ENCODE measurements at places on chromosomes 6 and 20. TPM values are rescaled to one million over a fixed set of nuclear protein-coding genes. Genes with fewer than 3 reads are reported as not detected.

- peaks cover 3% of the 10 kb centered on the region for H3K36me3 ChIP-seq
- no peak for DNase-seq
- no peaks in the 10 kb centered on the region for H3K4me1 ChIP-seq
Measured at GRCh38 chr20:52434041-52434425, 242.5 kb upstream of the ZFP64 start.

DNA sequence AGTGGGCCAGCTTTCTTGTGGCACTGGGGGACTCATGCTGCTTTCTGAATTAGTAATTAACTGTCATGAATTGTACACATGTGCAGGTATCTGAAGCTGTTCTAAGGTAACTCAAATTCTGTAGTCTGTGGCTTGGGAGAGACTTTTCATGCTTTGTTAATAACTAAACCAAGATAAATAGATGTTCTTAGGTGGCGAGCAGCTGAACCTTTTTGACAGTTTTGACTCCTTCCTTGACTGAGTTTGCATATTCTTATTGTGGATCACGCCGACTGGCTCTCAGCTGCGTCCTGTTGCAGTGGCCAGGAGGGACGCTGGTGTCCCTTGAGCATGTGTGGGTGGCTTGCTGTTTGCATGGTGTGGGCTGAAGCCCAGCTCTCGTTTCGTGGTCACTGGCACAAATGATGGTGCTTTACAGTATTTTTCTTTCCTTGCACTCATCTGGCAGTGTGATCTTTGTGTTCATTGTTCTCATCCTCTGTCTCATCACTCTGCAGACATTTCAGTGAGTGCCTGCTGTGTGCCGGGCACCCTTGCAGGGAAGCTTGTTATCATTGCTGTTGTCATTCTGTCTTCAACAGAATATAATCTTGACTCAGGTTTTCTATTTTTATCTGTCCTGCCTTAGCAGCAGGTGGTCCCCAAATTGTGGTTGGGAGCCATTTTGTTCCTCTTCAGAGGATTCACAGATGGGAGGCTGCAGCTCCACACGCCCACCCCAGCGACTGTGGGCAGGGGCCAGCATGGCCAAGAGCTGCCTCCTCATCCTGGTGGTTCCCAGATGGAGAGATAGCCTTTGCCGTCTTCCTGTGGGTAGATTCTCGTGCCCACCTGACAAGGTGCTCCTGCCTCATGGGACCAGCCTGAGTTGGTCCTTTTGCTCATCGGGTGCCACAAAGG lies 39.6 kb downstream of the DUSP22 start:
- DNase-seq: no peak
- H3K4me1 ChIP-seq: no peaks in the 10 kb centered on the region
- H3K27ac ChIP-seq: no peak overlapping the region
- H3K36me3 ChIP-seq: peaks cover 6% of the 10 kb centered on the region

SLC25A27 gene
- total RNA-seq: 18.1 TPM

DNA sequence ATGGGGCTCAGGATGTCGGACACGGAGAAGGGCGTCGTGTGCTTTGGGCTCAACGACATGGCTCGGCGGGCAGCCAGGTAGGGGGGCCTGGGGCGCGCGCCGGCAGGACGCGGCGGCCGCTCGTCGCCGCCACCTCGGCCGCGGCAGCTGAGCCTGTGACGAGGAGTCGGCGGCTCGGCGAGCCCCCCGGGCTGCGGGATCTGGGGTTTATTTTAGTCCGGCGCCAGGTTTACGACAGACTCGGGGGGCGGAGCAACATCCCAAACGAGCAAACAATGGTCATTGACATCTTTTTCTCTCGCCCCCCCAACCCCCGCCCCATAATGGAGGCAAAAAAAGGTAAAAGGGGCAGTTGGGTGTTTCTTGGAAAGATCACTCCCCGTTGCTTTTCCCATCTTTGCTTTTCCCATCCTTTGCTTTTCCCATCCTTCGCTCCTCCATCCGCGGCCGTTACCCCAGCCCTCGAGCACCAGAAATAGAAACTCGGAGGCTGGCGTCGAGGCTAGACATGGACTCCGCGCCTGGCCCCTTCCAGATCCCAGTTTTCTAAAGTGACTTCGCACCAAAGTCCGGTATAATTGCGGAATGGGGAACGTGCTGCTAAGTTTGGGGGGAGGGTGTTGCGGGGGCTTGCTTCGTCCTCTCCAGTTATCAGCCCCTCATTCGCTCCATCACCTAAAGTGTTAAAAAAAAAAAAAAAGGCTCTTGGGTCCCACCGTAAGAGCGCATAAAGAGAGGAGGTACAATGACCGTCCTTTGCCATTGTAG lies at the start of gene NKX2-4:
Gene NKX2-4 (minus strand): TSS at position 186 of the 768 bp plus-strand sequence. CDS start 127 bp downstream, at position 59.
- no peaks in the 10 kb centered on the region for H3K36me3 ChIP-seq
- peak within 1 kb of the TSS; percentile 75 for H3K4me3 ChIP-seq
- peaks cover 80% of the 10 kb centered on the region for H3K27me3 ChIP-seq
- no peaks in the 10 kb centered on the region for H3K4me1 ChIP-seq
- DNase-seq: no peak

MAP1LC3A gene
- 85.2 TPM for total RNA-seq

GRCh38 chr6:69084746-69085335 lies 449.8 kb downstream of the ADGRB3 start:
- peaks cover 3% of the 10 kb centered on the region for H3K27me3 ChIP-seq
- no peak overlapping the region for H3K4me3 ChIP-seq
- H3K27ac ChIP-seq: no peak overlapping the region
- no peak for DNase-seq
- no peaks in the 10 kb centered on the region for H3K36me3 ChIP-seq
- H3K4me1 ChIP-seq: no peaks in the 10 kb centered on the region
